Effector memory CD8-positive, alpha-beta T cell (primary cell): ENCODE measurements at places on chromosomes 13 and 19.

GRCh38 chr19:18291019-18291524 lies 9.7 kb upstream of the JUND start:
- DNase-seq, result no peak

DNA sequence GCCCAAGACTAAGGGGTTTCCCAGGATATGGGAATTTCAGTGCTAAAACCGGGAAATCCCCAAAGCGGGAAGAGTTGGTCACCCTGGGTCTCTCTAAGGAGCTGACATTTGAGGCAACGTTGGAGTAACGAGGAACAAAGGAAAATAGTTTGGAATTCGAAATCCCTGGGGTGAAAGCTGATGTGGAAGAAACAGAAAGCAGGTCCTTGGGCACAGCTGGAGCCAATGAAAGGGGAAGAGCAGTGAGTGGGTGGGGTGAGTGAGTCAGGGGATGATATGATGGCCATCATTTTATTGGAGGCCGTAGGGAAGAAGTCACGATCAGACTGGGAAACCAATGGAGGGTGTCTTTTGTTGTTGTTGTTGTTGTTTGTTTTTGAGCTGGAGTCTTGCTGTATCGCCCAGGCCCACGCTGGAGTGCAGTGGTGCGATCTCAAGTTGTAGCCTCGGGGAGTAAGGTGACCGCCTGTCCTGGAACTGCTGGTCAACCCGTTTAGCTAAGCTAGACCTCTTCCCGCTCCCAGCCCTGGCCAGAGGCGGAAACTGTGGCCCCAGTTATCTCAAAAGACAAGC lies 3.4 kb upstream of the RFX2 start:
- no peak for DNase-seq

DNA sequence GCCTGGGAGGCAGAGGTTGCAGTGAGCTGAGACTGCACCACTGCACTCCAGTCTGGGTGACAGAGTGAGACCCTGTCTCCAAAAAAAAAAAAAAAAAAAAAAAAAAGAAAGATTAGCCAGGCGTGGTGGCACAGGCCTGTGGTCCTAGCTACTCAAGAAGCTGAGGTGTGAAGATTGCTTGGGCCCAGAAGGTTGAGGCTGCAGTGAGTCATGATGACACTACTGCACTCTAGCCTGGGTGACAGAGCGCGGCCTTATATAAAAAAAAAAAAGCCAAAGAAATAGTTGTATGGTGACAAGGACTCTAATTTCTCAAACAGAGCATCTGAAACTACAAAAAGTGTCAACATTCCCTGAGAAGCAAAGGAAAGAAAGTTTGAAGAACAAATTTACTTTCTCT lies 3.4 kb downstream of the PBX4 start:
- peak; percentile 33 for DNase-seq

GRCh38 chr19:16417660-16418596 lies 53.8 kb downstream of the EPS15L1 start:
- DNase-seq, result peak; percentile 65

DNA sequence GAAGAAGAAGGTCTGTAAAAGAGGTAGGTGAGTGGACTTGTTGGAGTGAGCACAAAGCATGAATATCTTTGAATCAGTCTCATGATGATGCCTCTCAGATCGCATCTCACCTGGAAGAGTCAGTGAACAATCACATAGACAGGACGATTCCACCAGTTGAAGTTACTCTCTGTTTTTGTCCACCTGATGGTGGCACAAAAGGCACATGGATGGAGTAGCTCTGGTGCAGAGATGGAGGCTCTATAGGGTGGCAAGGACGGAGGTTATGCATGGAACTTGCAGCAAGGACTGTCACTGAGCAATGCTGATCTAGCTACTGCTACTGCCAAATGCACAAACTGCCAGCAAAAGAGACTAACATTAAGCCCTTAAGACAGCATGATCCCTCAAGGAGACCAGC lies 10.3 kb upstream of the MYCBP2 start:
- DNase-seq, result no peak

GRCh38 chr13:18962168-18962734 lies 219.4 kb downstream of the TUBA3C start:
- DNase-seq, result no peak

- DNase-seq, result peak; percentile 25
Observed at GRCh38 chr19:7870571-7871436, 3.4 kb downstream of the PRR36 start.

- DNase-seq, result no peak
Observed at GRCh38 chr19:1492474-1493006, 1.6 kb downstream of the REEP6 start.

DNA sequence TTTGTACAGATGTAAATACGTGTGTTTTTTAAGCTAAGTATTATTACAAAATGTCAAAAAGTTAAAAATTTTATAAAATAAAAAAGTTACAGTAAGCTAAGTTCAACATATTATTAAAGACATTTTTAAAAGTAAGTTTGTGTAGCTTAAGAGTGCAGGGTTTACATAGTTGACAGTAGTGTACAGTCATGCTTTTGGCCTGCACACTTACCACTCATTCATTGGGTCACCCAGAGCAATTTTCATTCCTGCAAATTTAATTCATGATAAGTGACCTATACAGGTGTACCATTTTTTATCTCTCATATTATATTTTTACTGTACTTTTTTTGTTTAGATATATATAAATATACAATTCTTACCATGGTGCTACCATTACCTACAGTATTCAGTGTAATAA lies 769.9 kb upstream of the SLITRK6 start:
- DNase-seq, result no peak

DNA sequence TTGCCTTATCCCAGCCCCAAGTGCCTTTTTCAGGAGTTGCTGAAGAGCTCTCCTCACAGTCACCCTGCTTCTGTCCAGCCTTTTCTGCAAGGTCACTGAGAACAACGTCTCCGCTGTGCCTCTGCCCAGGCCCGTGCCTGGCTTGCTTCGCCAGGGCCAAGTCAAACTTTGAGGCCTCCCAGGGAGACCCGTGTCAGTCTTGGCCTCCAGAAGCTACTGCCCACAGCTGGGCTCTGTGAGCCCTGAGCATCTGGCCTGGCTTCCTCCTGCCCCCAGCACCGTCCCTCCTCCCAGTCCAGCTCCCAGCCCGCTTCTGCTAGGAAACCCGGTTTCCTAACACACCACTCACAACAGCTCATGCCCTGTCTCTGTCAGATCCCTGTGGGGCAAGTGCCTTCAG lies 165.9 kb downstream of the TEX29 start:
- no peak for DNase-seq

DNA sequence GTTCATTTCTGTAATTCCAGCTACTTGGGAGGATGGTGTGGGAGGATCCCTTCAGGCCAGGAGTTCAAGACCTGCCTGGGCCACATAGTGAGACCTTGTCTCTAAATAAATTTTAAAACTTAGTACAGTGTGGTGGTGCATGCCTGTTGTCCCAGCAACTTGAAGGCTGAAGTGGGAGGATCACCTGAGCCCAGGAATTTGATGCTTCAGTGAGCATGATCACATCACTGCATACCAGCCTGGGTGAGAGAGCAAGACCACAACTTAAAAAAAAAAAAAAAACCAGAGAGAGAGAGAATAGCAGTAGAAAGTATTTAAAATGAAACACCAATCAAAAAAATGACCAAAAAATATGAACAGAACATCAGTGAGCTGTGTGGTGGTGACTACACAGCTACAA lies 7.1 kb upstream of the ZNF823 start:
- no peak for DNase-seq

GRCh38 chr19:10061717-10062310 lies 24.3 kb upstream of the SHFL start:
- no peak for DNase-seq

DNA sequence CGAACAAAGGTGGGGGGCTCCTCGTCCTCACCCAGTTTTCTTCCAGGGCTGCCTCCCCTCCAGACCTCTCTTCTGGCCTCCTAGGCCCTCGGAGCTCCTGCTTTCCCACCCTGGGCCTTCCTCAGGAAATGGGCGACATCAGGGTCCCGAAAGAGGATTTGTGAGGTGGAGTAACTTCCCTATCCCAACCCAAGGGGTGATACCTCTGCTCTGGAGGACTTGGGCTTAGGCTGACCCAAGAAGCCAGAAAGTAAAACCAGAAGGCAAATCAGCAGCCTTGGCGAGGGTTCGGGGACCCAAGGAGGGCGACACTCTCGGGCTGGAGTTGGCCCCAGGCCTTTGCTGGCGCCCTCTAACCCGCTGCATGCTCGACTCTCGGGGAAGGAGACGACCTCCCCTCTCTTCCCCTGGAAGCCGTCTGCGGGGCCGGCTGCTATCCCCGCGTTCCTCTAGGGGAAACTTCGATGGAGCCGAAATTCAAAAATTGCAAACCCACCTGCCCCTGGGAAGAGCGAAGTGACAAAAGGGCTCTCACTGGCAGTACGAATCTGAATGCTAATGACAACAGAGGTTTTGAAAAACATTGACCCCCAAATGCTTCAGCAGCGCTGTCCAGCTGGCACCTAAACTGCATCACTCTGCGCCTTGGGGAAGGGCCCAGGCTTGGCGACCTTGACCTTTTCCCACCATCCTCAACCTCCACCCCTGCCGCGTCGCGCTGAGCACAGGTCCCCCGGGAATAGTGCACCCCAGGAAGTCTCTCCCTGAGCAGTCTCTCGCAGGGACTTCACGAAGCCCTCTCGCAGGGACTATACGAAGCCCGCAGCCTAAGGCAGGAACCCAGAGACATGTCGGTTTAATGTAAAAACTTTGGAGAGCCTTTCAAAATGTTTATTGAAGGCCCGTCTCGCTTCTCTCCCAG lies 2.4 kb downstream of the PDX1 start:
- DNase-seq, result no peak

DNA sequence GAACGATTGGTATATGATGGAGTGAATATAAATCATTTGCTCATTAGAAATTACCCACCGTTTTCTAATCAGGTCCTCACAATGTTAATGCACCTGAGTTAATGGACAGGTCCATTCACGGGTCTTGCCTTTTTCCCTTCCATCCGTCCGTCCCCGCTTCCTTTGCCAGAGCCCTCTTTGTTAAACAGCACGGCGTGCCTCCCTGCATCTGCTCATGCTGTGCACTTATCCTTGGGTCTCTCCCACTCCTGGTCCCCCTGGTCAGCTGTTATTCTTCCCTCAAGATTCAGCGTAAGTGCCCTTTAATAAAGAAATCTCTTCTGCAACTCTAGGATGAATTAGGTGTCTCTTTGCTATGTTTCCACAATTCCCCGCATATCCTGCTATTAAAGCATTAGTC lies 324.5 kb downstream of the DNAJC15 start:
- no peak for DNase-seq

DNA sequence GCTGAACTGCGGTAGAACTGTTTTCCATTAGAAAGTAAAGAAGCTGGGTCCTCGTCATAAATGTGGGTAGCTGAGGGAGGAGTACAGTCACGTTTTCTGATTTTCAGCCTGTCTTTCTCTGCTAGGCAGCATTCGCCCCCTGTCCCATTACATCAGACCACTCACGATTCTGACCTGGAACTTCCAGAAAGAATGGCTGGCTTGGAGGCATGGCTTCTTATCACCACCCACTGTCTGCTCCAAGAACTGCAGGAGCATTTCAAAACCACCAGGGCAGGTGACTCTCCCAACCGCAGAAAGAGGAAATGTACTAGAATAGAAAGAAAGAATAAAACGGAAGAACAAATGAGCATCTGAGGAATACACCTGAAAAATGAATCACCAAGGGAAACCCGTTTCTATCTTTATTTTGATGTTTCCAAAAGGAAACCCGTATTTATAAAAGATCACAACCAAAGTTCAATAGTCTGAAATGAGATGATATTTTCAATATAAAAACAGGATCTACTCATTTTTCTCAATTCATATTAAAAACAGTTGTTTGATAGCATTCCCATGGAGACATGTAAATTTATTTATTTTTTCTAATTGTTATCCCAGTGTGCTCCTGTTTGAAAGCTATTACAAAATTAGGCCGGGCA lies 22.1 kb upstream of the POMP start:
- peak; percentile 8 for DNase-seq

DNA sequence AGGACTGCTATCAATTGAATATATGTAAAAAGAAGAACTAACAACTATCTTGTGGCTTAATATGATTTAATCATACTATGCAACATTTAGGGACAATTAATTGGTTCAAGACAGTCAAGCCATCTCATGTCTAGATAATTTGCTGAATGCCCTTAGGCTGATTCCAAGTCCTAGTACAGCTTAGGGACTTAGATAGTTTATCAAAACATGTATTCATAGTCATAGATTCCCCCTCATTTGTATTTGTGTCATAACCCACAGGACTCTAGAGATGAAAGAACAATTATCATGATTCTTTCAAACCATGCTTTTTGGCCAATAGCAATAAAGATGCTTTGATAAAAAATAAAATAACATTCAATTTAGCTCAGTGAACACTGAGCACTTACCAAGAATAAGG lies 607.6 kb downstream of the SLITRK1 start:
- DNase-seq, result no peak

GRCh38 chr13:30615481-30615865 lies 2.2 kb upstream of the USPL1 start:
- DNase-seq, result no peak

DNA sequence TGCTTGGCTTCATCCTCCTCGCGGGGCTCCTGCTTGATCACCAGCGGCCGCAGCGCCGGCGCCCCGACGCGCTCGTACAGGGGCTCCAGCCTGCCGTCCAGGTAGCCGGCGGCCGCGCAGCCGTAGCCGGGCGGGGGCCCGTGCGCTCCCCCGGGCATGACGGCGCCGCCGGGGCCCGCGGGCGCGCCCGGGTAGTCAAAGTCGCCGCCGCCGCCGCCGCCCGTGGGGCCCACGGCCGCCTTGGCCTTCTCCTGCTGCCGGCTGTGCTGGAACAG lies 497 bp downstream of the CEBPA start:
- DNase-seq, result no peak

DNA sequence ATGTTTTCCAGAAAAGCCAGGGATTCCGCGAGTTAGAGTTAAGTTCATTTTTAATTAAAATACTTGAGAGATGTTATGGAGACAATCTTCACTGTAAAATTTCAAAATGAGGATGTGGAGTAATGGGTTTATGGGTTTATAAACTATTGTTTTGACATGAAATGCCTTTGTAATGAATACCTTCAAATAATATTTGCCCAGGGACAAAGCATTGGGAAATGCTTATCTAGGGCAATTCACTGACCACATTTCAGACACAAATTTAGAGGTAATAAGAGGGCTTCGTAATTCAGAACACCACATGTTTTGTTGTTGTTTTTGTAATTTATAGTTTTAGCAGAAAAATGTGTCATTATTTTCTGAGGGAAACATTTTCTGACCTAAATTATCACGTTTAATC lies 241.1 kb upstream of the ATXN8OS start:
- no peak for DNase-seq

DNA sequence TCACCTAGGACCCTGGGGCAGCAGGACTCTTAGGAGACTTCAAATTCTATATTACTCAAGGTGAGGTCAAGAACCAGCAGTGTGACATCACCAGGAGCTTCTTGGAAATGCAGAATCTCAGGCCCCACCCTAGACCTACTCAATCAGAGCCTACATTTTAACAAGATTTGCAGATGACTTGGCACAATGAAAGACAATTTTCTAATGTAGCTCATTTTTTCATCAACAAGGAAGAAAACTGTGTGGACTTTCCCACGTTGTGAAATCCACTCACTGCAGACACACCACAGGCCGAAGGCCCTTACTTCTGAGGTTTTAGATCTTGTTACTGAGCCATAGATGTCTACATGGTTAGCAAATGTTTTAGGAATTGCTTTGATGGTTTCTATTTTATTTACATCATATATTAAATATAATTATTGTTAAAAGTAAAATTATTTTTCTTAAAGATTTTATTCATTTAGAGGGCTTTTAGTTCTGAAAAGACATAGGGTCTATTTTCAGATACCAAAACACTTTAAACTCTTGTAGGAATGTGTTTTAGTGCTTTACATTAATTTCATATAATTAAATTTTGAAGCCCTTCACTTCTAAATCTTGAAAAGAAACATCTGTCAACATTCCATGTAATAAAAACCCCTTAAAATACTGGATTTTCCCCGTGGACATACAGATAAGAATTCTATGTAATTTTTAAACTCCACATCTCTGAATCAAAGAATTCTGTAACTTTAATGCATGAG lies 18.5 kb upstream of the STARD13 start:
- DNase-seq, result no peak
